Keratinocyte (primary cell): ENCODE measurements at places on chromosomes 5 and 9. TPM values are rescaled to one million over a fixed set of nuclear protein-coding genes. Genes with fewer than 3 reads are reported as not detected.

DNA sequence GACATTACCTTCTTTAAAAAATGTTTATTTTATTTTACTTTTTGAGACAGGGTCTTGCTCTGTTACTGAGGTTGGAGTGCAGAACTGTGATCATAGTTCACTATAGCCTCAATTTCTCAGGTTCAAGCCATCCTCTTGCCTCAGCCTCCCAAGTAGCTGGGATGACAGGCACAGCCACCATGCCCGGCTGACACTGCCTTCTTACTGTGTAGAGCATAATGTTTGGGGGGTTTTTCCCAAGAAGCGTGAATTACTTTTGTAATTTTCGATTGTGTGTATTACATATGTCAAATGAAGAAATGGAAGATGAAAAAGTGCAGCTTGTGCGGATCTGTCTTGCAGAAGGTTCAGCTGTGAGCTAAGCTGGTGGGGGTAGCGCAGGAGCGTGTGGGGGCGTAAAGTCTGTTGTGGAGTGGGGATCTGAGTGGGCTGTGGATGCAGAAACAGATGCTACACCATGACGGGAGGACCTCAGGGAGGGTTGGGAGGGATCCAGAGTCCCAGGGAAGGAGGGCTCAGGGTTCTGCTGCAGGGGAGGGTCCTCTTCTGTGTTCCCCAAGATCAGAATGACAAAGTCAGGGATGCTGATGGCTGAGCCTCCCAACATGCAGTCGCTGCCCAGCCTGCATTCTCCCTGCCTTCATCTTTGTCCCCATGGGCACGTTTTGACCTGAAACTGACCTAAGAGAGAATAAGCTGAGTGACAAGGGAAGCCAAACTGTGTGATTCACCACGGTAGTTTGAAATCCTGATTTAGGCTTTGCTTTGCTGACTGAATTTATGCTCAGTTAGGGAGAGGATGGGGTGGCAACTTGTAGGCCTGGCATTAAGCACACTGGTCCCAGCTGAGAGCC is 6.8 kb upstream of the ANKRD33B start:
- H3K27ac ChIP-seq = no peak overlapping the region
- DNase-seq = no peak
- peaks cover 42% of the 10 kb centered on the region for H3K4me1 ChIP-seq
- H3K36me3 ChIP-seq = no peaks in the 10 kb centered on the region
- no peaks in the 10 kb centered on the region for H3K27me3 ChIP-seq

Gene SOX30
- polyA plus RNA-seq = 0.03 to 0.06 TPM (median 0.05 TPM) in 3 replicates

Gene TAF11L10
- polyA plus RNA-seq = not detected in 3 replicates

Gene PCDHGA2
- polyA plus RNA-seq = 0.14 to 0.37 TPM (median 0.35 TPM) in 3 replicates
